Adrenal gland (tissue), 19 donors: ENCODE measurements at places on chromosomes 6 and 20. TPM values are rescaled to one million over a fixed set of nuclear protein-coding genes. Genes with fewer than 3 reads are reported as not detected.

The TNNC2 gene
- 8.2 TPM for polyA plus RNA-seq

The SRXN1 gene
- 160 TPM for polyA plus RNA-seq

The RUNX2 gene
- polyA plus RNA-seq = 2.7 TPM

The RTF2 gene
- 48.8 TPM for polyA plus RNA-seq

The FBXO9 gene
- 60.1 TPM for polyA plus RNA-seq

The TREM2 gene
- 11.7 TPM for polyA plus RNA-seq

The APCDD1L gene
- polyA plus RNA-seq = 0.27 TPM

The IFT52 gene
- 29.8 TPM for polyA plus RNA-seq

DNA sequence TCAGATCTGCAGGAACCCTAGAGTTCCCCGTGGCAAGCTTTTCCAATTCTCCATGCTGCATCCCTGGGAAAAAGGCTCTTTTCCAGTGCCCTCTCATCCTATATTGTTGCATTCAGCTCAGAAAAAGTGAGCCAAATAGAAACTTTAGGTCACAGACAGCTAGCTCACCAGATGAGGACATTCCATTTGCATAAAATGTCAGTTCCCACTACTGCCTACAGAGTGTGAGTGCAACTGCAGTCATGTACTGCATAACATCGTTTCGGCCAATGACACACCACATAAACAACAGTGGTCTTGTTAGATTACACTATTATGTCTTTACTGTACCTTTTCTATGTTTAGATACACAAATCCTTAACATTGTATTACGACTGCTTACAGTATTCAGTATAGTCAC lies 8.6 kb downstream of the HS3ST5 start:
- no peaks in the 10 kb centered on the region for H3K36me3 ChIP-seq
- no peaks in the 10 kb centered on the region for H3K4me1 ChIP-seq
- H3K4me3 ChIP-seq = no peak overlapping the region
- H3K27ac ChIP-seq = no peak overlapping the region

- no peak overlapping the region for H3K4me3 ChIP-seq
- H3K4me1 ChIP-seq = peaks cover 26% of the 10 kb centered on the region
- H3K27ac ChIP-seq = peak overlapping the region; percentile 92
- no peaks in the 10 kb centered on the region for H3K27me3 ChIP-seq
Measured at GRCh38 chr20:1935696-1936366, 40.6 kb downstream of the SIRPA start.

- DNase-seq = no peak
- H3K36me3 ChIP-seq = no peaks in the 10 kb centered on the region
- no peaks in the 10 kb centered on the region for H3K27me3 ChIP-seq
Measured at GRCh38 chr6:143258945-143259344, 191.6 kb downstream of the ADAT2 start.

DNA sequence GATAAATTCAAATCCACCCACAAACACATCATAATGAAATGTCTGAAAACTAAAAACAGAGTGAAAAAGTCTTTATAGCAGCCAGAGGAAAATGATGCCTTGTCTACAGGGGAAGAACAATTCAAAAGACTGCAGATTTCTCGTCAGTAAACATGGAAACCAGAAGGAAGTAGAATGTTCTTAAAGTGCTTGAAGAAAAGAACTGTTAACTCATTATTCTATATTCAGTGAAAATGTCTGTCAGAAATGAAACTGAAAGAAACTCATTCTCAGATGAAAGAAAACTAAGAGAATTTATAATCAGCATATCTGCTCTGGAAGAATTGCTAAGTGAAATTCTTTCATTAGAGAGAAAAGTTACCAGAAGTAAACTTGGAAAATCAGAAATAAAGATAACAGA lies 416.1 kb downstream of the TBC1D32 start:
- no peak overlapping the region for H3K4me3 ChIP-seq
- no peaks in the 10 kb centered on the region for H3K36me3 ChIP-seq
- H3K27ac ChIP-seq = no peak overlapping the region
- no peaks in the 10 kb centered on the region for H3K27me3 ChIP-seq

GRCh38 chr6:42210551-42210950 lies 7.1 kb downstream of the MRPS10 start:
- no peak overlapping the region for H3K4me3 ChIP-seq
- DNase-seq = no peak
- no peaks in the 10 kb centered on the region for H3K27me3 ChIP-seq
- H3K27ac ChIP-seq = no peak overlapping the region
- peaks cover 75% of the 10 kb centered on the region for H3K36me3 ChIP-seq

- DNase-seq = peak; percentile 74
- peaks cover 12% of the 10 kb centered on the region for H3K36me3 ChIP-seq
- peak overlapping the region; percentile 89 for H3K27ac ChIP-seq
- H3K4me3 ChIP-seq = peak overlapping the region; percentile 62
Measured at GRCh38 chr6:28896505-28897368, 27.0 kb downstream of the TRIM27 start.

- H3K36me3 ChIP-seq = no peaks in the 10 kb centered on the region
- peak overlapping the region; percentile 88 for H3K27ac ChIP-seq
- no peaks in the 10 kb centered on the region for H3K27me3 ChIP-seq
- peak; percentile 91 for DNase-seq
- no peak overlapping the region for H3K4me3 ChIP-seq
Measured at GRCh38 chr6:37059344-37060194, 54.1 kb downstream of the FGD2 start.

DNA sequence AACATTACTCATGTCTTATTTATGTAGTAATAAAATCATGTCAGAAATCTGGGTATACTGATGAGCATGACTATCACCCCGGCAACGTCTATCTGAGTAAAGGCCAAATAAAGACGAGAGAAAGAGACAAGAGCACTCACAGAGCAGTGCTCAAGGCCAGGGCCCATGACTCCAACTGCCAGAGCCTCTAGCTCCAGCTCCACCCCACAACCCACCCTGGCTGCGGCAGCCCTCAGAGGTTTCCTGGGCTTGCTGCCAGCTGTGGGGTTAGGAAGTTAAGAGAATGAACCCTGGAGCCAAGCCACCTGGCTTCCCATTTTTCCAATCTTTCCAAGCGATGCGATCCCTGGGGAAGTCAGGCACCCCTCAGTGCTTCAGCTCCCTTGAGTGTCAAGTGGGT lies 92.0 kb upstream of the PAX1 start:
- H3K4me3 ChIP-seq = no peak overlapping the region
- no peaks in the 10 kb centered on the region for H3K27me3 ChIP-seq
- no peak overlapping the region for H3K27ac ChIP-seq
- no peaks in the 10 kb centered on the region for H3K36me3 ChIP-seq

DNA sequence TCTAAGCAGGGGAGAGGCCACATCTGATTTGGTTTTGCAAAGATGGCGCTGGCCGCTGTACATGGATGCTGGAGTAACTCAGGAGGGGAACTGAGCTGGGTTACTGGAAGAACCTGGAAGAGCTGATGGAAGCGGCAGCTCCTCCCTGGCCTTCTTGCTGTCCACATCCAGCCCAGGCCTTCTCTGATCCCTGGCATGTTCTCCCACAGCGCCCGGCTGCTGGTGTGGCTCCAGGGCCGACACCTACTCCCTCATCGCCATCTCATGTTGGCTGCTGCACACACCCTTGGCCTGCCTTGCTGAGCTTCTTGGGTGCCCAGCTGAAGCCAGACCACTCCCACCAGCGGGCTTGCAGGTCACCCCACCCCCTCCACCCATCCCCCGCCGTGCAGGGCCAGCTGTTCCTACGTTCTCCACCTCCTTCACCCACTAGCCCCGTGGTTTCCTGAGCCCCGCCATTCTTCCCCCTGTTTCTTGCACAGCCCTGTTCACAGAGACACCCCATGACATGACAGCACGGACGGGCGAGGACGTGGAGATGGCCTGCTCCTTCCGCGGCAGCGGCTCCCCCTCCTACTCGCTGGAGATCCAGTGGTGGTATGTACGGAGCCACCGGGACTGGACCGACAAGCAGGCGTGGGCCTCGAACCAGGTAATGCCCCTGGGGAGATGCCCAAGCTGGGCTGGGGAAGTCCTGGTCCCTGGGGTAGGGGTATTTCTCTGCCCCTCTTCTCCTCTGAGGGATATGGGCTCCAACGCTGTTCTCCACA lies 28.4 kb downstream of the VSTM2L start:
- H3K4me3 ChIP-seq = no peak overlapping the region
- no peak for DNase-seq
- no peaks in the 10 kb centered on the region for H3K36me3 ChIP-seq
- H3K4me1 ChIP-seq = no peaks in the 10 kb centered on the region
- H3K27me3 ChIP-seq = no peaks in the 10 kb centered on the region

GRCh38 chr20:9617940-9618339 lies 103.5 kb downstream of the LAMP5 start:
- H3K4me1 ChIP-seq = no peaks in the 10 kb centered on the region
- no peak overlapping the region for H3K4me3 ChIP-seq
- H3K36me3 ChIP-seq = no peaks in the 10 kb centered on the region

GRCh38 chr6:82138075-82138791 lies 109.3 kb downstream of the IBTK start:
- no peak for DNase-seq
- H3K4me3 ChIP-seq = no peak overlapping the region
- H3K27ac ChIP-seq = no peak overlapping the region
- no peaks in the 10 kb centered on the region for H3K36me3 ChIP-seq
- H3K4me1 ChIP-seq = no peaks in the 10 kb centered on the region
- no peaks in the 10 kb centered on the region for H3K27me3 ChIP-seq

DNA sequence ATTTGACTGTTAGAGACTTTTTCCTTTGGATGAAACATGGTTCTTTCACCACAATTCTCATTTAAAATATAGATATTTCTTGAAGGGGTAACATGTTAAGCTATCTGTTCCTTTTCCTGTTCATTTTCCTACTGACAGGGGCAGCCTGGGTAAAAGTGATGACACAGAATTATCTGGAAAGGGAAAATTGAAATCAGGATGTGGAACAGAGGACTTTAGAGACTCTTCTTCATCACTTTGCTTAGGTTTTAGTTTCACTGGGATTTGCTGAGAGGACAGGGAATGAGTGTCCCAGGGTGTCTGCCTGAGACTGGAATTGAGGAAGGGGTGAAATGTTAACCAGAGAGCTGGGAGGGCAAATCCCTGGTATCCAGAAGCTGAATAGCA lies 116.0 kb downstream of the RNF144B start:
- no peaks in the 10 kb centered on the region for H3K27me3 ChIP-seq
- no peak overlapping the region for H3K4me3 ChIP-seq
- no peak for DNase-seq
- no peaks in the 10 kb centered on the region for H3K4me1 ChIP-seq
- H3K36me3 ChIP-seq = no peaks in the 10 kb centered on the region
- peak overlapping the region; percentile 27 for H3K27ac ChIP-seq

DNA sequence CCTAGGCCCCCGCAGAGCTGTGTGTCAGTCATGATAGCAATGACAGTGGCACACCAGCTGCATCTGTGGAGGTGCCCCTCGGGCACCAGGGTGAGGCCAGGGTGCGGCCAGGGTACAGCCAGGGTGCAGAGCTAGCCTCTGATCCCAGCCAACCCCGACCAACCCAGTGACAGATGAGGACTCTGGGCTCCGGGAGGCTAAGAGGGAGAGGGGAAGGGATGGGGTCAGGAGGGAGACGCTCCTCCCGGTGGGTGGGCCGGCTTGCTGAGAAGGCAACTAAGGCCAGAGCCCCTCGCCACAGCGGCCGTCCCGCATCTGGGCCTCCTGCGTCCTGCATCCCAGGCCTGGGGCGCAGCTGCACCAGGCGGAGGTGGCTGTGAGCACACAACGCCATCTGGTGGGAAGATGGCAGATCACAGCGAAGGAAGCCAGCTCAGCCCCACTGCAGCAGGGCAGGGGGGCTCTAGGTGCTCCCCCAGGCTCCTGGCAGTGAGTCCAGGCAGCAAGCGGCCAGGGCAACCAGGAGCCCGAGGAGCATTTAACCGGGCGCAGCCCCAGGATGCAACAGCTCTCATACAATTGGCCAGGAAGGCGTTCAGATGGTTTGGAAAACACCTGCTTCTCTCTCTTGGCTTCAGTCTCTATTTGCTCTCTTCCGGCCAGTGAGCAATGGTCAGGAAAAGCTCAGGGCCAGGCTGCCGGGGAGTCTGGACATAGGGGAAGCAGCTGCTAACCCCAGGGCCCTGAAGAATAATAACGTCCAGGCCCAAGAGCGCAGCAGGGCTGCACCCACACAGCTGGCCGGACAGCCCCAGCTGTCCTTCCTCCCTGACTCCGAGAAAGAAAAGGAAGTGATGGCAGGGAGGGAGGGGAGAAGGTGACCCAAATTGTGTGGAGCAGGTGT lies 169.4 kb downstream of the TAF4 start:
- no peaks in the 10 kb centered on the region for H3K4me1 ChIP-seq
- no peaks in the 10 kb centered on the region for H3K27me3 ChIP-seq
- no peak overlapping the region for H3K27ac ChIP-seq
- H3K36me3 ChIP-seq = no peaks in the 10 kb centered on the region
- no peak overlapping the region for H3K4me3 ChIP-seq

- H3K4me1 ChIP-seq = no peaks in the 10 kb centered on the region
- no peak overlapping the region for H3K4me3 ChIP-seq
- no peak for DNase-seq
- no peak overlapping the region for H3K27ac ChIP-seq
- no peaks in the 10 kb centered on the region for H3K36me3 ChIP-seq
Measured at GRCh38 chr20:18662279-18663040, 74.6 kb downstream of the DTD1 start.

GRCh38 chr6:139903411-139904157 lies 529.1 kb upstream of the CITED2 start:
- no peak for DNase-seq
- H3K4me3 ChIP-seq = no peak overlapping the region
- H3K27me3 ChIP-seq = no peaks in the 10 kb centered on the region
- H3K36me3 ChIP-seq = no peaks in the 10 kb centered on the region
- no peak overlapping the region for H3K27ac ChIP-seq
- no peaks in the 10 kb centered on the region for H3K4me1 ChIP-seq

DNA sequence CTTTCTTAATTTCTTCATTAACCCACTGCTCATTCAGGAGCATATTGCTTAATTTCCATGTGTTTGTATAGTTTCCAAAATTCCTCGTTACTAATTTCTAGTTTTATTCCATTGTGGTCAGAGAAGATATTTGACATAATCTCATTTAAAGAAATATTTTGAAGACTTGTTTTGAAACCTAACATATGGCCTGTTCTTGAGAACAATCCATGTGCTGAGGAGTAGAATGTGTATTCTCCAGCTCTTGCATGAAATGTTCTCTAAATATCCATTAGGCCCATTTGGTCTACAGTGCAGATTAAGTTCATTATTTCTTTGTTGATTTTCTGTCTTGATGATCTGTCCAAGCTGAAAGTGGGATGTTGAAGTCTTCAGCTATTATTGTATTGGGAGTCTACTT lies 251.7 kb downstream of the ALDH8A1 start:
- H3K27ac ChIP-seq = no peak overlapping the region
- H3K4me3 ChIP-seq = no peak overlapping the region
- no peaks in the 10 kb centered on the region for H3K36me3 ChIP-seq

DNA sequence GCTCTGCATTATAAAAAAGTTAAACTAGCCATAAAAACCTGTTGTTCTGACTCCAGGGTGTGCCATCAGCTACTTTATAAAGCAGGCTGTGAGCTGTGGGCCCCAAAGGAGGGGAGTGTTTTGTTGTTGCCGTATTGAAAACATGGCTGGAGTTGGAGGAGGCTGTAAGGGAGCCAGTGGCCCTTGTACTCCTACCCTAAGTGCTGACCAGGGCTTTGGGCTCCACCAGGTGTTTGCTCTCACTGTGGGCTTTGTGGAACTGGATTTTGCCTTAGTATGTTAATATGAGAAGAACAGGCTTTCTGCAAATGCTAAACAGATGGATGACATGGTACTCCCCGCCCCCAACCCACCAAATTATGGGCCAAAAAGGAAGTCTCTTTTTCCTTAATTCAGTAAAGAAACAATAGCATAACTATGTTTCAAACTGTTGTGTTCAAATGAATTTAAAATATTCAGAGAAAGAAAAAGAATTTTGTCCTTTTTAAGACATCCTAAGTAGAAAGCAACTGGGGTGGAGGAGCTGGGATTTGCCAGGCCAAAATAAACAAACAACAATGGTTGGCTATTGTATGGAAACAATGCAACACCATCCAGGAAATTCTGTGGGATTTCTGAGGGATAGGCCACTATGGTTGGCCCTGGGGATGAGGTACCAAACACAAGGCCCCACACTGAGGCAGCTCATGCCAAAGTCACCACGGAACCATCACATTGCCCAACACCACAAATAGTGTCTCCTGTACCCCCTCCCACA lies 63.3 kb downstream of the PLCG1 start:
- peaks cover 5% of the 10 kb centered on the region for H3K4me1 ChIP-seq
- H3K36me3 ChIP-seq = peaks cover 13% of the 10 kb centered on the region
- H3K27me3 ChIP-seq = no peaks in the 10 kb centered on the region
- DNase-seq = no peak
- H3K27ac ChIP-seq = no peak overlapping the region
